ENCODE measurements at places on chromosomes 1 and 21.

GRCh38 chr1:68188060-68188538, 44.2 kb downstream of the WLS start:
- no peak for DNase-seq

DNA sequence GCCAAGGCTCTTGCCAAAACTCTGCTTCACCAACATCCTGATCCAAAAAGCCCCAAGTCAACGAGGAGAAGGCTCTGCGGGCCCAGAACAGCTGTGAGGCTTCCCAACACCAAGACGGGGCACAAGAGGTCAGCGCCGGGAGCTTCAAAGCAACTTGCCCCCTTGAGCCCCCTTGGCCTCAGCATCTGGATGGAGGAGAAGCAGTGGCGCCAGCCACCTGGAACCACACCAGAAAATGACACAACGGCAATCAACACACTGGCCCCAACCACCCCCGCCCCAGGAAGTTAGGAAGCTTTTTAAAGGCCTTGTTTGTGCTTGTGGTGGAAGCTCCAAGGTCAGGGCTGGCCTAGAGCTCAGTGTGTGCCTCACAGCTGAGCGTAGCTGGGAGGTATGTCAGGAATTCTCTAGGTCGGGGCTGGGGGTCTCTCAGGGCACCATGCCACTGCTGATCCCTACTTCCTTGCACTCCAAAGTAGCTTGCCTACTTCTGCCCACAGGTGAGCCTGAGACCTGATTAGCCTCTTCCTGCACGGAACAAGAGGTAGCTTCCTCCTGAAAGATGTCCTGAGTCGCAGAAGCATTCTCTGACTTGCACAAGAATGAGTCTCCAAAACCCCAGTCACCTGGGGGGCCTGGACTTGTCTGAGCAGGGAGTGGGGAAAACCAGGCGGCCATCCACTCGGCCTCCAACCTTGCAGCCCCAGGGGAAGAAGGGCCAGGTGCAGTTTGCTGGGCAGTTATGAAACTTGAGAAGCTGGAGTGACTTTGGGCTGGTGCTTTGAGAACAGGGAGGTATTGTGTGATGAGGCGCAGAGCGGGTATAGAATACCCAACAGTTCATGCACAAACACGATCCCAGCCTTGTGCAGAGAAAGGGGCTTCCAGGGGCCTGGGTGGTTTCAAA, 9.7 kb upstream of the SRP9 start:
- no peak for DNase-seq

- no peak for DNase-seq
Measured at GRCh38 chr1:31551208-31551607, 25.1 kb upstream of the TINAGL1 start.

- no peak for DNase-seq
Measured at GRCh38 chr1:154386643-154387352, 18.3 kb upstream of the IL6R start.

GRCh38 chr1:159945483-159946241, at the start of gene IGSF9:
IGSF9 (minus strand) TSS chr1:159945613; CDS start chr1:159943454, 2,159 bp downstream.
- peak; percentile 65 for DNase-seq

DNA sequence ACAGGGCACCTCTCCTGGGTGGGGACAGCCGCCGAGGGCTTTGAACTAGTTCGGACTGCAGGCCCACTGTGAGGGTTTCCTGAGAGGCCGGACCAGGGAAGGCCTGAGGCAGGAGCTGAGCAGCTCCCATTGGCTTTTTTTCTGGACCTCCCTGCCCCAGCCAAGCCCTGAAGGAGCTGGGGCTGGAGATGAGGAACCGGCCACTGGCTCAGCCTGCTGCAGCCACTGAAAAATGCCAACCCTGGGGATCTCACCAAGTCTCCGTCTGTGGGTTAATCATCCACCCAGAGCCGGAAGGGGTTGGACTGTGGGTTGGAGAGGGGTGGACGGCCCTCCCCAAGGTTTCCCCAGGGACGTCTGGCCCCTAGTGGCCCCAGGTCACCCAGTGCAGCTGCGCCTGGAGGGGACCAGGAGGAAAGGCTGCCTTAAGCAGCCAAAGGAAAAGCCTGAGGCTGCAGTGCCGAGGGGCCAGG, 2.5 kb downstream of the VWA1 start:
- no peak for DNase-seq

DNA sequence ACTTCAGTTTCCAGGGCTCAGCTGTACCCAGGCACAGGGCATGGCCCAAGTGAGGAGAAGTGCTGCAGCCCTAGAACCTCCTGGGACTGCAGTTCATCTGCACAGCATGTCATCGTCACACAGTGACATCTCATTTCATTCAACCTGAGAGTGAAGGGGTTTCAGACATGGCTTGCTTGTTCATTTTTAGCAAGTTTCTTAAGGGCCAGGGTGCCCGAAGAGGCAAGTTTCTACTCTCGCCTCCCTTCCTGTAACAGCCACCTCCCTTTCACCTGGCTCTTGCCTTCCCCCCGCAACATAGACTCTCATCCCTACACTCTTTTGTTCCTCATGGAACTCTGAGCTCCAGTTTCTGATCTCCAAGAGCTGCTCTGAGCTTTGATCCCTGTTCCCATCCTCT, 108.1 kb downstream of the C1orf21 start:
- DNase-seq: no peak

DNA sequence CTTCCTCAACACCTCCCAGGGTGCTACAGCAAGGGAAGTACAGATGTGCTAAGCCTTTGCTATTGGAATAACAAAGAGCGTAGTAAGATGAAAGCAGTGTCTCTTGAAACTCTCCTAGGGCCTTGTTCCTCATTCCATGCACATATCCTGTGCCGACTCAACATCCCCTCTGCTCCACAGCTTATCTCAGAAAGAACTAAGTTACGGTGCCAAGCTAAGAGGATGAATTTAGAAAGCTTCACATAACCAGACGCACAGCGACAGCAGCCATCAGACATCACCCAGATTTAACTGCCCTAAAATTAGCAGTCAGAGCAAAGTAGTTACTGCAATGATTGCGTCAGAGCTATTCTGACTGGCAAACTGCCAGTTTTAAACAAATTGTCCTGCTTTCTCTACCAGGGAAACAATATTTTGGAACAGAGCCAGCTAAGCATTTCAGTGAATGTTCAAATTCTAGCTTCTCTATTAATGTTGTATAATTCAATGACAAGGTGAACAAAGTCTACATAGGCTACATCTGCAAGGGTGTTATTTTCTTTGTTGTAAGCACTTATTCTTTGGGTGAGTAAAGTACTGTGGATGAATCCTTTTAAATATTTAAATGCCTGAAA, 9.5 kb downstream of the SIPA1L2 start:
- DNase-seq: no peak

GRCh38 chr21:34924771-34925419, 124.2 kb downstream of the RUNX1 start:
- no peak for DNase-seq

- no peak for DNase-seq
Measured at GRCh38 chr1:116663821-116664220, 3.7 kb downstream of the IGSF3 start.

DNA sequence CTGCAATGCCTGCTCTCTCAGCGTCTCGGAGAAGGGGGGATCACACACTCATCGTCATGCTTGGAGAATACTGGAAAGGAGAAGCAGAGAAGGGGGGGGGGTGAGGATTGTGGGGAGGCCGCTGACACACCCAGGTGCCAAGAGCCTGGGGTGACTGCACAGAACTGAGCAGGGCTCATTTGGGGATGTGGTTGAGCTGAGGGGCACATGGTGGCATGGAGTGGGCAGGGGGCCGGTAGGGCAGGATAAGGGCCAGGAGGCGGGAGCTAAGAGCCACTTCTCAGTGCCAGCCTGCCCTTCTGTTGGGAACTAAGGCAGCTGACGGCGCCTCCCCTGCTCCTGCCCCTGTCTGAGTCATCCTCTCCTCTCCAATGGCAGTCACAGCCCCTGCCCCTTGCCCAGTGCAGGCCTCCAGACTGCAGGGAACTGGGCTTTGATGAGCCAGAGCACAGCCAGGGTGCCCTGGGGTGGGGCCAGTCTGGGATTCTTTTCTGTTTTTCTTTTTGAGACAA, 27.2 kb downstream of the MRPL37 start:
- no peak for DNase-seq

DNA sequence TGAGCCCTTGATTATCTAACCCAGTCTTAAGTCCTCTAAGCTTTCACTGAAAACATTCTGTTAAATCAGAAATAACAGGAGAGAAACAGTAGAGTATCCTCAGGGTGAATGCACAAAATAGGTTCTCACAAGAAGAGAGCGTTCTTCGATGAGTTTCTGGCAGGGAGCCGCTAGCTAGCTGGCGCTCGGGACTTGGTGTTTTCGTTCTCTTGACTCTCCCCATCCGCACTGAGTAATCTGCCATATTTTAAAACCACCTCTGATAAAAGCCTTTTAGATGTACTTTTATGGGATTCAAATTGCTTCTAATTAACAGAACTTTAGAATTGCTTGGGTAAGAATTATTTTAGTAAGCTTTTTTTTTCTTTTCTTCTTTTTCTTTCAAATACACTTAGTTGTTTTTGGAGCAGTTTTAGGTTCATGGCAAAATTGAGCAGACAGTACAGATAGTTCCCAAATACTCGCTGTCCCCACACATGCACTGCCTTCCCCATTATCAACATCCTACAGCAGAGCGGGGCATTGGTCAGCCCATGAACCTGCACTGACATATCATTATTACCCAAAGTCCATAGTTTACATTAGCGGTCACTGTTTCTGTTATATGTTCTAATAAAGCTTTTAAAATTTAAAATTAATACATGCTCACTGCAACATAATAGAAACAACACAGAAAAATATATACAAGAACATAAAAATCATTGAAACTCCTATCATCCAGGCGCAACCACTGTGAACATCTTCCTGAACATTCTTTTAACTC, 35.4 kb downstream of the PRDM2 start:
- no peak for DNase-seq

DNA sequence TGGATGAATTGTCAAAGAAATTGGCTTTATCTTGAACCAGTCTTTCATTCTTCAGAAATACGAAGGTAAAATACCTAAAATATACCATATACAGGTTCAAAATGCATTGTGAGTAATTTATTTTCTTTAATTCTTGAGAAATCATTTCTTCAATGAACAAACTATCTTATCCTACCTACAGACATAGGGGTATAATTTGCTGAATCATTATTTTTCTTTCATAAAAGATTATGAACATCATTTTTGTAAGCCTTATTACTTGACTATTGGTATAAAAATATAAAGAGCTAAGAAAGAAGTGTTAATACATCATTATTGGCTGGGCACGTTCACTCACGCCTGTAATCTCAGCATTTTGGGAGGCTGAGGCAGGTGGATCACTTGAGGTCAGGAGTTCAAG, 167.7 kb downstream of the DNAH14 start:
- DNase-seq: no peak

DNA sequence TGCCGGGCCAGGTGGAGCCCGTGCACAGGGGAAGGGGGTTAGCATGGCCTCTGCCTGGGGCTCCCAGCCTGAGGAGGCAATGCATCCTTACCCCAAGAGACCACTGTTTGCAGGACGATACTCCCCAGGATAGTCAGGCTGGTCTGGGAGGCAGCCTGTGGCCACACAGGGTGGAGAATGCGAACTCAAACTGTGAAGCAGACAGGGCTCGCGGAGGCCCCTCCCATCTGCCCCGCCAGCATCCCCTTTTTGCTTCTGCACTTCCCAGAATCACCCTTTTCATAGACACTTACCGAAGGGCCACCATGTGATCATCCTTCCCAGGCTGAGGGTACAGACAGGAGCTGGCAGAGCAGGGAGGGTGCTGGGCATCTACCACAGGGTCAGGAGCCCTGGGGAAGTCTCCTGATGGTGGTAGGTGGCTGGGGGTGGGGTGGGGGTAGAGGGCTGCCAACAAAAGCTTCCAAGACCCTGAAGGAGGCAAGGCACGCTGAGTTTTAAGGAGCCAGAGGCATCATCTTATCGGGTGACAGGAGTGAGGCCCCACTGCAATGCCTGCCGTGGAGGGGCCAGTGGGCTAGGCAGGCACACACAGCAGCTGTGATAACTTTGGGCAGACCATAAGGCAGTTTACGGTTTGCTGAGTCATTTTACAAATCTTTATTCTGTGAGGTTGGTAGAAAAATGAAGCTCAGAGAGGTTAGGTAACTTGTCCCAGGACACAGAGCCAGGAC, 31.3 kb upstream of the BTG2 start:
- peak; percentile 65 for DNase-seq

DNA sequence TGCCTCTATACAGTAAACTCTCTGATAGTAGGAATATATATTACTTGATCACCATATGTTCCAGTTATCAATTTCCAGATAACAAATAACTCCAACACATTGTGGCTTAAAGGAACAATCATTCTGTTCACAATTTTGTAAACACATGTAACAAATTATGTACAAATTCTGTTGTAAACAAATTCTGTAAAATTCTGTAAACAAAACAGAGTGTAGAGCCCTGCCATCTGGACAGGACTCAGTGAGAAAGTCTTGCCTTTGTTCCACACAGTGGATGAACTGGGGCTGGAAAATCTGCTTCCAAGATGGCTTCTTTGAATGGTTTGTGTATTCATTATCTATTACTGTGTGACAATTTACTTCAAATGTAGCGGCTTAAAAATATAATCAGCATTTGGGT, 69.0 kb upstream of the LRRC7 start:
- no peak for DNase-seq

DNA sequence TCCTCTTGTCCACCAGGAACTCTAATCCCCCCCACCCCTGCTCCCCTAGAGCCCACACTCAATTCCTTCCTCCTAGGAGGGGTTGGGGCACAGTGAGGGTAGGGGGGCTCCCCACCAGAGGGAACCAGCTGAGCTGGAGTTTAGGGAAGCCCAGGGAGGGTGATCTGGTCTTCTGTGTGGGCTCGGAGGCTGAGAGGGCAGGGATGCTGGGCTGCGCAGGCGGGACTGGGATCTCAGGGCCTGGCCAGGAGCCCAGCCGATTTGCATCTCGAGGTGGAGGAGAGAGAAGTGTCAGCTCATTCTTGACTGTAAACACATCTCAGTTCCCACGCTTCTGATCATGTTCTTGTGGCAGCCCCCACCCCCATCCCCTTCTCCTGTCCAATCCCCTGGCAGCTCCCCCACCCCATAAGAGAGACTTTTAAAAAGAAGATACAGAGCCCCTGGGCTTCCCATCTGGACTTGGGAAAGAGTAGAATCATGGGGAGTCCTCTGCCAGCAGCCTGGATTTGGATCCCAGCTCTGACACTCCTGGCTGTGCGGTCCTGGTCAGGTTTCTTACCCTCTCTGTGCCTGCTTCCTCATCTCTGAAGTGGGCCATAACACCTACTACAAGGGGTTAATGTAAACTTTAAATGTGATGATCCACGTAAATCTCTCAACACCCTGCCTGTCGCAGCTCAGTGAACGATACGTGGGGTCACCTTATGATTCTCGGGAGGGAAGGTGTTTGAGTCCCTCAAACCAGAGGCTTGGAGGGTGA, 6.6 kb downstream of the PEAR1 start:
- DNase-seq: no peak

DNA sequence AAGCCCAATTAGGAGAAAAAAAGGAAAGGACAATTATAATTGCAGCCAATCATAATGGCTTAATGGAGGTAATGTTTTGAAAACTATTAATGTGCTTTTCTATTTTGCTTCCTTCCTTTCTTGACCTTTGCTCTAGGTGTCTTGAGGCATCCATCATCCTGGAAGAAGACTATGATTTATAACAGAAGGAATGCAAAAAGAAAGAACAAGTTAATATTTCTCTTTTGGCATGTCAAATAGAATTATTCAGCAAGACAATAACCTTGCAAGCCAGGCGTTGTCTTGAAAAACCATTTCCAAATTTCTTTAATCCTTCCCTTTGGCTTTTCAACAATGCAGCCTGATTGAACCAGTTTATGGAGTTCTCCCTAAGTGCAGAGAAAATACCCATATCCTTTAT, 107.7 kb upstream of the USP24 start:
- DNase-seq: no peak

- DNase-seq: no peak
Measured at GRCh38 chr1:188872376-188872775, 1605.3 kb downstream of the BRINP3 start.
